Activated CD4-positive, alpha-beta T cell treated with anti-CD3 and anti-CD28 coated beads, Interleukin-2, Interleukin-6, amounts not matched to agents 100 ng/mL and 50 ng/mL, durations not matched to agents 16 hours and 8 hours (primary cell): ENCODE measurements at places on chromosomes 6 and 20.

DNA sequence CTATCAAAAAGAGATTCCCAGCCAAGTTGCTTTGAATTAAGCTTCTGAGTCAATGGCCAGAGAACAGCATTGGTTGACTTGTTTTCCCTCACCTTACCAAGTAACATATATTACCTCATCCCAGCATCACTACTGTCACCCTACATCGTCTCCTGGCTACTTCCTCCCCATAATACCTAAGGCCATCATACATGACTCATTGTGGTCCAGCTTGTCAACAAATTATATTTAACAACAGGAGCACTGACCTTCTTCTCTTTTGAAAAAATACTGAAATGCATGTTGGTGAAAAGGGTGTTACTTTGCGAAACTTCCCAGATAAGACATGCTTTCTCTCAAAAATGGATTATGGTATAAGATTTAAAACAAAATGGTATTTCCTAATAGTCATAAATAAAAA is 106.9 kb downstream of the TBX18 start:
- no peak for DNase-seq

GRCh38 chr6:28349892-28350737 is at the start of gene ZKSCAN3:
Gene ZKSCAN3, plus strand, starts transcription at chr6:28349947. Its CDS starts 9,640 bp downstream, at chr6:28359587.
- DNase-seq, result peak; percentile 90

DNA sequence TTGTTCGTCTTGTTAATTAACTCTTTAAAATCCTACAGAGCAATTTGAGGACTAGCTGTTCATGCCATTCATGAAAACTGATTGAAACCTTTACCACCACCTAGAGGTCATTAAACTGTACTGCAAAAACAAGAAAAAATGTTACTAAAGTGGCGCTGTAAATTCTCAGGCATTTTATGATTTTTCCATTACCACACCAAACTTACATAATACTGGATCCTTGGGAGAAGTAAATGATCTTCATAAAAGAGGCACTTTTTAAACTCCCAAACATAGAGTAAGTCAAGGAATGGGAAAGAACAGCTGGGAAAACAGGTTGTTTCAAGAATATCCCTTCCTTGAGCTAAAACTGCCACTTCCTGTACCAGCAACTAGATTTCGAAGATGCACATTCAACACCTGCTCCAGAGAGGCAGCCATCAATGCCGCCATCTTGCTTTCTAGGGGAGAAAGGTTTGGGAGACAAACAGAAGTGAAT is 54.3 kb downstream of the MYLIP start:
- DNase-seq, result peak; percentile 41

DNA sequence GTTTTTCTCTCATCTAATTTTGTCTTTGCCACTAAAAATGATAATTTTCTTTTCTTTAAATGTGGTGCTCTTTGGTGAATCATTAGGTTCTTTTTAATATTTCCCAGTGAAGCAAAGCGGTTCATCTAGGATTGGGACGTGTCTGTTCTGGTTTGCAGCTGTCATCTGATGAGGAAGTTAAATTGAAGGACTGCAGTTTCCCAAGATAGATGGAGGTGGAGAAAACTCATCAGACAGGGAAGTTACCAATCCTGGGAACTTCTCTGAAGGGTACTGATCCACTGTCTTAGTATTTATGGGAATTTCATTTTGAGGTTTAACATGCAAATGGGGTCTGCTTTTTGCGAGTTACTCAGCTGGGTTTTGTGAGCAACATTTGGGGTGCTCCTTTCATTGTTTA is 2.4 kb upstream of the AARS2 start:
- no peak for DNase-seq

GRCh38 chr6:20417819-20418218 is 16.1 kb downstream of the E2F3 start:
- DNase-seq, result no peak

DNA sequence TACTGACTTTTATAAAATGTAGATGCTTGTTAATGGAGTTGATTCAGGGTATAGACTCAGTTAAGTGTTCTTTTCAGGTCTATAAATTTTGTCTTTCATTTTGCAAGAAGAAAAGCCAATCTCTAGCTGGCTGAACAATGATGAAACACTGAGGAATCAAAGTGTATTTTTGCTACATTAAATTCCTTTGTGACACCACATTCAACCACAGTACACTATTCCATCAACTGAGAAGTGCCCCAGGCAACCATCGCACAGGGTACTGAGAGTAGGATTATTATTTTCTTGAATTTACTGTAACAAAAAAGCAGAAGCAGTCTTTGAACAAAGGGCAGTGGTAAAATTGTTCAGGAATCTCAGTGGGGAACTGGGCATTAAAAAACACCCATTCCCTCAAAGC is 83.6 kb downstream of the PREP start:
- no peak for DNase-seq

DNA sequence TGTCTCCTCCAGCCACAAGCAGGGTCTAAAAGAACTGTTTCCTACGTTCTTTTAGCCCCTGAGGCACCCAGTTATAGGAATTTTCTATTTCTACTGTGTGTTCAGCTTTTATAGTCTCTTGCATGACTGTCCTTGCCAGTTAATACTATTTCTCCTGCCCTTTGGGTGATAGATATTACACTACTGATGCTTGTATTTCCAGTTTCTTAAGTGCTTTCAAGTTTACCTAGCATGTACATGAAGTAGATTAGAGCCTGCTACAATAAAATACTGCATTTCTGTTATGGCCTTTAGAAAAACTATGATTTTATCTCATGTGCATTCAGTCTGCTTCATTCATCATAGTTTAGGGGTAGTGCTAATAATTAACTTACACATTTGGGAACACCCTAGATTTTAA is 89.6 kb downstream of the FOXO3 start:
- DNase-seq, result no peak

- DNase-seq, result no peak
Measured at GRCh38 chr6:137724018-137724403, 143.0 kb upstream of the TNFAIP3 start.

DNA sequence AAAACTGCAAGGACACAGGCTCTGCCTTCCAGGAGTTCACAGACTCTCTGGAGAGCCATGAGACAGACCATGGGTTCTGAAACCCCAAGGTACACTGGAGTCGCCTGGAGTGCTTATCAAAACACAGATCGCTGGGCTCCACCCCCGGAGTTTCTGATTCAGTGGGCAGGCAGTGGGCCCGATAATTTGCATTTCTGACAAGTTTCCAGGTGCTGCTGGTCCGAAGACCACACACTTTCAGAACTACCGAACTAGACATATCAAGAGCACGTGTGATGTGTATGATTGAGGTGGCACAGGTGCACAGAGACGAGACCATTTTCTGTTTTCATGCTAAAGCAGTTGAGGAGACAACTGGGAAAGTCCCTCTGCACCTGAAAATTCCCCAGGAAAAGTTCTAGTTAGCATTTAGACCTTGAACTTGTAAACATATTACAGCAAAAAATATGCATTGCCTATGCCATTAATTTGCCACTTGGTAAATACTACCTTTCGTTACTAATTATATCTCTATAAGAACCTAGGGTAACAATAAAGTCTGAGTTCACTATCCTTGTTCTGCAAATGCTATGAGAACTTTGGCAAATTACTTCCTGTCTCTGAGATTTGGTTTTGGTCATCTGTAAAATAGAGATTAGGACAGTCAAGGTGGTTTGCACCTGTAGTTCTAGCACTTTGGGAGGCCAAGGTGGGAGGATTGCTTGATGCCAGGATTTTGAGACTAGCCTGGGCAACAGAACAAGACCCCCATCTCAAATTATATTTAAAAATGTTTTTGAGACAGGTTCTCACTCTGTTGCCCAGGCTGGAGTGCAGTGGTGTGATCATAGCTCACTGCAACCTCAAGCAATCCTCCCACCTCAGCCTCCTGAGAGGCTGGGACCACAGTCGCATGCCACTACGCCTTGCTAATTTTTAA is 14.3 kb upstream of the PIM1 start:
- DNase-seq, result peak; percentile 87

DNA sequence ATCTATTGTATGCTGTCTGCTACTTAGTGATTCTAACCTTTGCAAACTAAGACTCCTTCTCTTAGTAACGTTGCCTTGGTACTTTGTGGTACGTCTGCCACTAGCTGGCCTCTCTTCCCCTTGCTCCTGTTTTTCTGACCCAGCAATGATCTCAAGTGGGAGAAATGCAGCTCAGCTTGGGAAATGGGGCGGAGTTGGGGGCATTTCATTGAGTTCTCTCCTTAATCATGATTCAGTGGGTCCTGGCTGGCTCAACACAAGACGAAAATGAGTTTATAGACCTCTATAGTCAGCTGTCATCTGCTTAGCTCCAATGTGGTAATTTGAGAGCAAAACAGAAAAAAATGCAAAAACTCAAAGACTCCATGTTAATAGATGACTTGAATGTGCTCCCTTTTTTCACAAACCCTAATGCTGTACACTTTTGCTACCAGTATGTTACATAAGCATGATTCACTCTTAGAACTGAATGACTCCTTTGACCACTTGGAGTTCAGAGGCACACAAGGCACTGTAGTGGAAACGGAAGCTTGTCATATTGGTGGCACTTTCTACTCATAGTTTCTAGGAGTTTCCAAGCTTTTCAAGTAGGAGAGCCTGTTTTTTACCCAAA is 55.3 kb upstream of the SOX4 start:
- DNase-seq, result peak; percentile 3

- no peak for DNase-seq
Measured at GRCh38 chr6:451847-452246, 60.3 kb downstream of the IRF4 start.

DNA sequence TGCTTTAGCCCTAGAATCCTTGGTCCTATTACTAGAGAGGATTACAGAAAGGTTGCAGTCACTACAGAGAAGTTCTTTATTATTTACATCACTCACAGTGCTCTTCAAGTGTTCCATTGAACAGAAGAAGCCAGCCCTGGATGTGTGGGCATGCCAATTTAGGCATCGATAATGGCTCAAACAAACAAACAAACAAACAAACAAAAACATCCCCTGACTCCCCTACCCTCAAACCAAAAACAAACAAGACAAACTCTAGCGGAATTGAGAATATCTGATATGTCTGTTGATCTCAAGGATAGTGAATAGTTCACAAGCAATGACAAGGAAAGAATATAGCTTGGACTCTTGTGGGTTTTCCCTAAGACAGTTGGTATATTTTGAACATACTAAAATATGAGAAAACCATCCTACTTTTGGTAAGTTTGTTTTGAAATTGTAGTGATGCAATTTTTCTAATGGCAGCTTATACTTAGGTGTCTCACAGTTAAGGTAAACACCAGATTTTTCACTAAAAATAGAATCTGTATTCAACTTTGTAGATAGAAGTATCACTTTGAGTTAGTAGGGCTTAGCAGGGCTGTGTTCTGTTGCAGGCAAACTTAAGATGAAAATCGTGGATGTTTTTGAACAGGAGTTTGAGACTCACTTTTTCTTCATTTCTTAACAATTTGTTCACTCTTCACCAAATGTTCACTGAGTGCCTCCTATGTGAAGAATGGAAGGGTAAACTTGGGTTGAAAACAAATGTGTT is 92.8 kb upstream of the FAM184A start:
- no peak for DNase-seq

GRCh38 chr20:24953621-24954133 is 4.6 kb downstream of the CST7 start:
- no peak for DNase-seq
